ENCODE measurements at places on chromosomes 1 and 21. TPM values are rescaled to one million over a fixed set of nuclear protein-coding genes. Genes with fewer than 3 reads are reported as not detected.

- H3K4me1 ChIP-seq = no peaks in the 10 kb centered on the region
- no peak overlapping the region for H3K27ac ChIP-seq
- no peaks in the 10 kb centered on the region for H3K27me3 ChIP-seq
- no peak overlapping the region for H3K4me3 ChIP-seq
Observed at GRCh38 chr1:247833601-247834000, 8.1 kb downstream of the OR11L1 start.

CFHR2 gene
- total RNA-seq = not detected

GRCh38 chr1:9302745-9303524 is 10.2 kb downstream of the SPSB1 start:
- H3K4me3 ChIP-seq = no peak overlapping the region
- peak; percentile 85 for DNase-seq
- peak overlapping the region; percentile 87 for H3K27ac ChIP-seq
- no peaks in the 10 kb centered on the region for H3K27me3 ChIP-seq
- H3K4me1 ChIP-seq = peaks cover 43% of the 10 kb centered on the region
- no peaks in the 10 kb centered on the region for H3K36me3 ChIP-seq

TPTE gene
- not detected for total RNA-seq

- H3K36me3 ChIP-seq = no peaks in the 10 kb centered on the region
- H3K27me3 ChIP-seq = no peaks in the 10 kb centered on the region
- peaks cover 58% of the 10 kb centered on the region for H3K4me1 ChIP-seq
Observed at GRCh38 chr1:225817611-225818061, 7.7 kb downstream of the EPHX1 start.

DNA sequence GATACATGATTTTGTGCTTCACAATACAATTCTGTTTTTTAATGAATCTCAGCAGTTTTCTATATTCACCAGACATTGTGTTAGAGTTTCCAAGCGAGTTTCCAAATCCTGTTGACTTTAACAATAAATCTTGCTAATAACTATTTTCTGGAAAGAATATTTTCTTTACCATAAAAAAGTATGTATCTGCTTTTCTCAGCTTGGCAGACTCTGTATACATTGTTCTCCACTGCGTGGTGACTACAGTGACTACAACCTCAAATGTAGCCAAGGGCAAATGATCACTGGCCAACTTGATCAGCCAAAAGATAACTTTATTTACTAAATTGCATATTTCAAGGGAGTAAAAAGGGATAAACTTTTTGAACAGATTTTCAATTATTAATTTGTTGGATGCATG is 325.9 kb upstream of the ADAMTS5 start:
- no peaks in the 10 kb centered on the region for H3K4me1 ChIP-seq
- no peak overlapping the region for H3K27ac ChIP-seq
- H3K4me3 ChIP-seq = no peak overlapping the region
- no peaks in the 10 kb centered on the region for H3K27me3 ChIP-seq

- H3K36me3 ChIP-seq = no peaks in the 10 kb centered on the region
- peaks cover 29% of the 10 kb centered on the region for H3K4me1 ChIP-seq
- peak; percentile 74 for DNase-seq
- no peak overlapping the region for H3K4me3 ChIP-seq
Observed at GRCh38 chr1:2534687-2535441, 4.8 kb upstream of the HES5 start.

- H3K27me3 ChIP-seq = no peaks in the 10 kb centered on the region
- no peak for DNase-seq
- no peak overlapping the region for H3K27ac ChIP-seq
- peaks cover 23% of the 10 kb centered on the region for H3K36me3 ChIP-seq
Observed at GRCh38 chr1:95236784-95237575, 3.0 kb downstream of the RWDD3 start.

DNA sequence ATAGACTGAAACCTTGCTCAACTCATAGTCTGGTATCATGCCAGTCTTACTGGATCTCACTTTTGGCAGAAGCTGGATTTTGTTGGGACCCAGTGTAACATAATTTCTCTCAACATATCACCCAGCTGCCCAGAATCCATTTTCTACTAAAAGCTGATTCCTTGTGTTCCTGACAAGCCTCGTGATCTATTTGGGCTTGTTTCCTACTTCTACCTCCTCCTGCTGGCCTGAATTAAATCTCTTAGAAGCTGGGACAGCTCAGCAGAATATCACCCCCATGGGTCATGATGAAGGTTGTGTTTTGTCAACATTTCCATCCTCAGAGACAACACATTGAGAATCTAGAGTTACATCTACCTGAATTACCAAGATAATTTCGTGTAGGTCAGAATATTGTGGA is 7.7 kb downstream of the GOLT1A start:
- H3K36me3 ChIP-seq = no peaks in the 10 kb centered on the region
- H3K27me3 ChIP-seq = no peaks in the 10 kb centered on the region
- no peaks in the 10 kb centered on the region for H3K4me1 ChIP-seq

ALX3 gene
- 0.24 TPM for total RNA-seq

KCNE1 gene
- total RNA-seq = 13.7 TPM

RAD54L gene
- total RNA-seq = 2.1 TPM

PTPRU gene
- total RNA-seq = 72.5 TPM
